ENCODE measurements at places on chromosomes 7 and 10. TPM values are rescaled to one million over a fixed set of nuclear protein-coding genes. Genes with fewer than 3 reads are reported as not detected.

DNA sequence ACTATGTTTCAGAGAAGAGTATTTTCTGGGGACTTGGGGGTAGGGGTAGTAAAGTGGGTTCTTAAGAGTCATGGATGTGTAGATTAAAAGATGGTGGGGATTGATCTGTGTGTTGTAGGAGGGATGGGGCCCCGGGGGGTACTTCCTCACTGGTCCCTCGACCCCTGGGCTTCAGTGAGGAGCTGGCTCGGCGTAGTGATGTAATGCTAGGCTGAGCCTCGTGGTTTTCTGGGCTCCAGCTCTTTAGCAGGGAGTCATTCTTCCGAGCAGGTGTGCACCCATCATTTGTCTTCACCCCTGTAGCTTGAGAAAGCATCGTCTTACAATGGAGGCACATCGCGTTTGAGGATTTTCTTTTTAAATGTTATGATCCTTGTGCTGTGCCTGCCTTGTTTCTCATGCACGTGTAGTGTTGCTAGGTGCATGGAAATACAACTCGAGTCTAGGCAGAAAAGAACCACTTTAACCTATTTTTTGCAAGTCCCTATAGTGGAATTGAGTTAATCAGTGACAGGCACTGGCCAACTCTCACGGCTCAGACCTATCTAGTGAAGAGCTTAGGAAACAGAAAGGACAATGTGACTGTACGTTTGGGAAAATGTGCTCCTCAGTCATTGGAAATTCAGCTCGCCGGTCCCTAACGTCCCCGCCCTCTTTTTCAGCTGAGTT, 106.1 kb upstream of the BTBD16 start:
- no peak overlapping the region for H3K27ac ChIP-seq
- H3K4me3 ChIP-seq = no peak overlapping the region
- no peaks in the 10 kb centered on the region for H3K27me3 ChIP-seq

The ZNF727 gene
- total RNA-seq = not detected

GRCh38 chr7:29332042-29332811, 137.7 kb downstream of the CHN2 start:
- H3K27me3 ChIP-seq = no peaks in the 10 kb centered on the region
- H3K4me3 ChIP-seq = no peak overlapping the region
- H3K27ac ChIP-seq = no peak overlapping the region
- DNase-seq = no peak
- H3K4me1 ChIP-seq = no peaks in the 10 kb centered on the region

DNA sequence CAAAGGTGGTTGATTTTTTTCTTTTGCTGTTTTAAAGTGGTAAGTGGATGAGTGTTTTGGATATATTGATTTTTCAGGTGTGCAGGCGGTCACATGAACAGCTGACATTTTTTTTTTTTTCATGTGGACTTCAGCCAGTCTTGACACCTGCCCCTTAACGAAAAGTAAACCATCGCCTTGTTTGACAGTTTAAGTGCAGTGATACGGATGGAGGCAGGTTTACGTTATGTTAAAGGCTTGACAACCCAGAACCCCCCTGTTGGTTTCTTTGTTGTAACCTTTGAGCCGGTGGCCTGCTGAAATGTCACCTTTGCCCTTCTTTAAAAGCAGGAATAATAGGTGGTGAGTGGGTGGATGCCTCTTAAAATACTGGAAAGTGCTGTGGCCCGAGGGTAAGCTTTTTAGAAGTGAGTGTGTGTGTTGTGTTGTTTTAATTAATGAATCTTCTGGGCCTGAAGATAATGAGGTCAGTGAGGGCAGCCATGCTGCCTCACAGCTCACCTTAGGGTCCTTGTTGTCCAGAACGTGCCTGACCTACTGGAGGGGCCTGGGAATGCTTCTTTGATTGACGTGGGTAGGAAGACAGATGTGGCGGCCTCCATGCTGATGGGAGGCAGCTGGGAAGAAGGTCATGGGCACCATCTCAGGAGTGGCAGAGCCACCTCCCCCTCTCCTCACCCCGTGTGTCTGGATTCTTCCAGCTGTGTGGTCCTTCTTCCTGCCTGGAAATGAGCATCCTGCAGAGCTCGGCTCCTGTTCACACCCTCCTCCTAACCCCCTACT, 69.8 kb downstream of the TCF7L2 start:
- H3K4me3 ChIP-seq = no peak overlapping the region
- H3K27ac ChIP-seq = no peak overlapping the region
- H3K27me3 ChIP-seq = no peaks in the 10 kb centered on the region
- no peaks in the 10 kb centered on the region for H3K36me3 ChIP-seq

The ZNF853 gene
- 1.1 TPM for total RNA-seq

All from Peyer's patch (tissue), 4 donors.